Left forelimb (tissue), 1 donor: ENCODE measurements at places on chromosomes 12 and 14.

GRCh38 chr12:67543021-67543770, 105.3 kb upstream of the DYRK2 start:
- no peak for DNase-seq

DNA sequence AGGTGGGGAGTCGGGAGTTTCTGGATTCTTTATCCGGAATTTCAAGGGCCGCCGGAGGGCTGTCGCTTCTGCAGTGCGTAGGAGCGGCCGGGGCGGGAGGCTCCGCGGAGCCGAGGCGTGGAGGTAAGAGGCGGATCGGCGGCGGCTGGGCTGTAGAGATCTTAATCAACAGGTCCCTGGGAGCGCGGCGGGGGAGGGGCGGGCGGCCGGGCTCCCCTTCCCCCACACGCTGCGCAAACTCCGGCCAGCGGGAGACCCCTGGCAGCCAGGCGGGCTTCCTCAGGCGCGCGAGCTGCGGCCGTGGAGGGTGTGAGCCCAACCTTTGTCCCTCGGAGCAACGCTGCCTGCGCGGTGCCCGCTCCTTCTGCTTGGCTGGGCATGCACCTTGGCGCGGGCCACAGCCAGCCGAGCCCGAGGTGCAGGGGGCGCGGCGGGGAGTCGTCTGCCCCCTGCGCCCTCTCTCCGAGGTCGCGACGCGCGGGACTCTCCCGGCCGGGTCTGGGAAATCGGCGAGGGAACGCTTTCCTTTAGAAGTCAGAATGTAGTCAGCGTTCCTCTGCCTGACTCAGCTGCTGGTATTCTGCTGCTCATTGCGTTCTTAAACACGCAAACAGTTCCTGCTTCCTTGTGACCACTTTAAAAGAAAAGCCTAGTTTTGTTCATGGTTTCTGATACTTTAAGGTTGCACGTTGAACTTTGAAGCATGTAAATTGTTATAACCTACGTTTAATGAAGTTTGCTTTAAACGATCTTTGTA, at the start of gene PALS1:
Gene PALS1 (plus strand): TSS at position 25 of the 757 bp plus-strand sequence. CDS start 37,736 bp downstream, outside the sequence.
- DNase-seq = no peak

DNA sequence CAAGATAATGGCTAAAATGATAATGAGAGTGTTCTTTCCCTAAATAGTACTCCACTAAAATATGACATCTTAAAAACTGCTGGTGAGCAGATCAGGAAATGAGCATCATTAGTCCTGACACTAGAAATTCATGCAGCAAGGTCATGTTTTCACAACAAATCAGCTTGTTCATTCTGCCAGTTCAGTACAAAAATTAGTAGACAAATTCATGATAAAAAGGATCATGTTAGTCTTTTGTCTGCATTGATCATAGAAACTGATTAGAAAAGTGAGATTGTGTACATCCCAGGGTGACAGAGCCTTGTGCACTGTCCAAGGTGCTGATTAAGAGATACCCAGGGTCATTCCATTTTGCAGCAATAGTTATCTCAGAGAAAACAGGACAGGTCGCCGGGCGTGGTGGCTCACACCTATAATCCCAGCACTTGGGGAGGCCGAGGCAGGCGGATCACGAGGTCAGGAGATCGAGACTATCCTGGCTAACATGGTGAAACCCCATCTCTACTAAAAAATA, 163.6 kb downstream of the RIMBP2 start:
- no peak for DNase-seq

DNA sequence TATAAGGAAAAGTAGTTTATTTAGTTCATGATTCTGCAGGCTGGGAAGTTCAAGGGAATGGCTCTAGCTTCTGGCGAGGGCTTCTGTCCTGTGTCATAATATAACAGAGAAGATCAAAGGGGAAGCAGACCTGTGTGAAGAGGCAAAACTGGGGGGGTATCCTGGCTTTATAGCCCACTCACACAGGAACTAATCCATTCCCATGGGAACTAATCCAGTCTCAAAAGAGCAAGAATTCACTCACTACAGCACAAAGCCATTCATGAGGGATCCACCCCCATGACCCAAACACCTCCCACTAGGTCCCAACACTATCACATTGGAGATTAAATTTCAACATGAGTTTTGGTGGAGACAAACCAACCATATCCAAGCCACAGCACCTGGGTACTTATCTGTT, 6.9 kb downstream of the ALDH6A1 start:
- no peak for DNase-seq

- DNase-seq = no peak
These were observed 455.3 kb upstream of the ATP2B1 start for GRCh38 chr12:90163975-90164374.

DNA sequence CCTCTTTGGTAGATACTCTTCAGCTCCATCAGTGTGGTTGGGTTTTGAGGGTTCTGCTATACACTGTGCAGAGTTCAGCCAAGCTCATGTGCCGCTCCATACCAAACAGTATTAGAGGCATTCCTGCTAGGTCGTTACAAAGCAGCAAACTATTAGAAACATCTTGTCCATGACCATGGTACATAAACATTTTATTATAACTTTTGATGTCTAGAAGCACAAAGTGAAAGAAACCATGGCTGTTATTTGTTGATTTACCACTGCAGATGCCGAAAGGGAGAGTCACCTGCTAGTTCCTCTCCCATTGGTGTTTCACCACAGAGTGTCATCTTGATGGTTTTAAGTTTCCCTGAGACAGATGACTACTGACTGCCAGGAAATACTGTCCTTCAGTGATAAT, 242.0 kb downstream of the ADAMTS20 start:
- DNase-seq = no peak

DNA sequence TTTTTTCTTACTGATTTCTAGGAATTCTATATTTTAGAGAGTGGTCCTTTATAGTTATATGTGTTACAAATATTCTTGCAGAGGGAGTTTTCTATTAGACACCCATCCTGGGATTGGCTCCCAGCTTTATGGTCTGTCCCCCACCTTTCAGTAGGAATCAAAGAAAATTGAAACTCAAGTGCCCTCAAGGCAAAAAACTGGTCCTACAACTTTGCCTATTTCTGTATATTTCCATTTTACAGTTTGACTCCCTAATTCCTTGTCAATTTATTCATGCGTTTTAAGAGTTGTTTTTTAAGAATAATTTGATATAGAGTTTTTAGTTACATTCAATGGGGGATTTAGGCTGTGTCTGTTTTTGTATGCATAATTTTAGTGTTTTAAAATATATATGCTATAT, 208.9 kb downstream of the SYNE2 start:
- DNase-seq = no peak

- DNase-seq = no peak
These were observed 73.3 kb downstream of the PTHLH start for GRCh38 chr12:27899151-27899661.

GRCh38 chr12:89138048-89138852, 214.1 kb downstream of the DUSP6 start:
- no peak for DNase-seq

- DNase-seq = no peak
These were observed 12.0 kb downstream of the NCOR2 start for GRCh38 chr12:124555168-124556073.

DNA sequence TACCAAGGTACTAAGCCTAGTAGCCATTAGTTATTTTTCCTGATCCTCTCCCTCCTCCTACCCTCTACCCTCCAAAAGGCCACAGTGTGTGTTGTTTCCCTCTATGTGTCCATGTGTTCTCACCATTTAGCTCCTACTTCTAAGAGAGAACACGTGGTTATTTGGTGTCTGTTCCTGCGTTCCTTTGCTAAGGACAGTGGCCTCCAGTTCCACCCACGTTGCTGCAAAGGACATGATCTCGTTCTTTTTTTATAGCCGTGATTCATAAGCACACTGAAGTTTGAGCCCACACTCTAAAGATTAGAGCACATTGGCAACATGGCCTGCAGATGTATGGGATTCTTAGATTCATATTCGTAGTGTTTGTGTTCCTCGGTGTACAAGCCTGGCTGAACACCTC, 8.1 kb upstream of the STX2 start:
- DNase-seq = no peak

DNA sequence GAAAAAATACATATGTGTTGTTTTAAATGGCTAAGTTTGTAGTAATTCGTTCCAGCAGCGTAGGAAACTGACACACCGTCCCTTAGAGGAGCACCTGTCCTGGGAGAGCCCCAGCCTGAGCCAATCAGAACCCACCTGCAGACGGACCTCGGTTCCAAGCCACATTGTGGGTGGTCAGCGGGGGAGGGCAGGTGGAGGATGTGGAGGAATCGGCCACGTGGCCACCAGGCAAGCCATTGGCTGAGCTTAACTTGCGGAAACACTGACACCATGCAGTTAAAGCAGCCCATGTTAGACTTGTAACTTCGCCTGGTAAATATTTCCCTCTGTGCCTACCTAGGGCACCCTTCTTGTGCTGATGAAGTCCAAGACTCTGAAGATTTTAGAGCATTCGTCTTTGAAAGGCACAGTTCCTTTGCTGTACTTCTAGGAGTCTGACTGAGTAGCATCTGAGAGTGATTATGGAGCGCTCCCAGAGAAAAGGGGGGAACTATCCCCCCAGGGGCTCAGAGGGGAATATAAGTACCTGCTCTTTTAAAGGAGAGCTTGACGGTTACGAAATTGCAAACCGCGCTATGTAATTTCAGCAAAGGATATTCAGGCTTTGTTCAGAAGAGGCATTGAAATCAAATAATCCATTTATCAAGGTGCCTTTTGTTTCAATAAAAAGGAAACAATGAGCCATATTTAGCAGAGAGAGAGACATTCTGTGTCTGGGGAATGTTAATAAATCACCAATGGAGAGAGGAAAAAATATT, 135.7 kb downstream of the TMEM132C start:
- no peak for DNase-seq
